ENCODE measurements at places on chromosomes 13 and 19.

- DNase-seq = no peak
These were observed 1634.2 kb downstream of the PCDH9 start for GRCh38 chr13:65595916-65596315.

DNA sequence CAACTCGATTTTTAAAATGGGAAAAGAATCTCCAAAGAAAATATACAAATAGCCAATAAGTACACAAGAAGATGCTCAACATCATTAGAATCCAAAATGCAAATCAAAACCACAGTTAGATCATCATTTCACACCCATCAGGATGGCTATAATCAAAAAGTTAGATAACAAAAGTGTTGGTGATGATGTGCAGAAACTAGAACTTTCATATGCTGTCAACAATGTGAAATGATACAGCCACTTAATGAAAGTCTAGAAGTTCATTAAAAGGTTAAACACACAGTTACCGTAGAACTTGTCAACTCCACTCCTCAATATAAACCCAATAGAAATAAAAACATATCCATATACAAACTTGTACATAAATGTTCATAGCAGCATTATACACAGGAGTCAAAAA lies 11.8 kb downstream of the ZC3H13 start:
- DNase-seq = no peak

DNA sequence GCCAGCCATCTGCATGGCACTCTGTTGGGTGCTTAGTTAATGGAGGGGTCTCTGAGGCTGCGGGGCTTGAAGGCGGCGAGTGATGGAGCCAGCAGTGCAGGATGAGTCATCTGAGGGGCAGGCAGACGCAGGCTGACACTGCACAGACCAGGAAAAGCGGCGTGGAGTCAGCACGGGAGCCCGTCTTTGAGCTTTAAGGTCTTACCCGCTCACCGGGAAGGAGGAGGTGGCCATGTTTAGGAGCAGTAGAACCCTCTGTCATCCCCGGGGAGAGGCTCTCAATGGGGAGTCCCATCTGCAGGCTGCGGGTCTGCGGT lies 13.1 kb downstream of the NAXD start:
- no peak for DNase-seq

DNA sequence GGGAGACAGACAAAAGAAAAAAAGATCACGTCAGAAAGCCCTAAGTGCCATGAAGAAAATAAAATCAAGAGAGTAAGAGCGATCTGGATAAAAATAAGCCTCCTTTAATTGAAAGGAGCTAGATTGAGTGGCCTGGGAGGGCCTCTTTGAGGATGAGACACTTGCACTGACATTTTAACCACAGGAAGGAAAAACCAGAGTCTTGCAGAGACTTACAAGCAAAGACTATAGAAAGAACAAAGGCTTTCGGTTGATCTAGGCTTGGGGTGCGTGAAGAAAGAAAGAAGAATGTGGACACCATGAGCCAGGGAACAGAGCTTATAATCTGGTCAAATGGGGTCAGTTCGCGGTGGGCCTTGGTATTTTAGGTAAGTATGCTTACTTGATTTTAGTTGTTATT lies 342.7 kb downstream of the COG6 start:
- no peak for DNase-seq

GRCh38 chr13:51841732-51842131 lies 3.2 kb downstream of the TMEM272 start:
- DNase-seq = no peak

All from skeletal muscle cell (primary cell).